ENCODE measurements at places on chromosomes 2 and 18. TPM values are rescaled to one million over a fixed set of nuclear protein-coding genes. Genes with fewer than 3 reads are reported as not detected.
A peak's percentile ranks its signal among the peaks of the same experiment; 100 is the strongest.

- no peak for DNase-seq
- no peak overlapping the region for H3K4me3 ChIP-seq
- no peaks in the 10 kb centered on the region for H3K27me3 ChIP-seq
Measured at GRCh38 chr2:168439536-168439935, 16.5 kb upstream of the CERS6 start.

BMP10 gene
- not detected for total RNA-seq

DNA sequence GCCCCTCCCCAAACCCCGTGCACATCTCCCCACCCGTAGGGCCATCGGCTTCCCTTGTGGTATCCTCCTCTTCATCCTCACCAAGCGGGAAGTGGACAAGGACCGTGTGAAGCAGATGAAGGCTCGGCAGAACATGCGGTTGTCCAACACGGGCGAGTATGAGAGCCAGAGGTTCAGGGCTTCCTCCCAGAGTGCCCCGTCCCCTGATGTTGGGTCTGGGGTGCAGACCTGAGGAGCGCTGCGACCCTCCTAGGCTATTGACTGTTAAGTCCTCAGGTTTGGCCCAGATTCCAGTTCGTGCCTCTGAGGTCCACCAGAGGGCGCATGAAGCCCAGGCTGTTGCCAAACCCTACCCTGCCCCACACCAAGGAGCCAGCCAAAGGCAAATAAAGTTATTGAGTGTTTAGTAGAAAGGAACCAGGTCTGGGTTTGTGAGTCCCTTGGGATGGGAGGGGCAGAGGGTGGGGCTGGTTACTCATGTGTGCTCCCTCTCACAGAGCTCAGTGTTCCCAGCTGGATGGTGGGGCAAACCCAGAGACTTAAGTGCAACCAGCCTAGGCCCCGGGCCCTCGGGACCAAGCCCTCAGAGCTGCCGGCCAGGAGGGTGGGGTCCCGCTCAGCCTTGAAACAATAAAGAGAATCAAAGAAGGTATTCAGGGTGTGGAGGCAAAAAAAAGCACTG lies 2.4 kb downstream of the PNKD start:
- peak; percentile 63 for DNase-seq
- H3K4me3 ChIP-seq, result no peak overlapping the region
- peaks cover 31% of the 10 kb centered on the region for H3K4me1 ChIP-seq

MYO7B gene
- not detected for total RNA-seq

GRCh38 chr2:207337234-207338219 lies 171.8 kb upstream of the KLF7 start:
- H3K36me3 ChIP-seq, result no peaks in the 10 kb centered on the region
- no peak overlapping the region for H3K4me3 ChIP-seq
- no peak overlapping the region for H3K27ac ChIP-seq
- H3K27me3 ChIP-seq, result no peaks in the 10 kb centered on the region
- H3K4me1 ChIP-seq, result no peaks in the 10 kb centered on the region

GRCh38 chr2:9877026-9877425 lies 33.8 kb downstream of the TAF1B start:
- H3K27ac ChIP-seq, result no peak overlapping the region
- no peak for DNase-seq
- H3K4me3 ChIP-seq, result no peak overlapping the region
- no peaks in the 10 kb centered on the region for H3K4me1 ChIP-seq

GRCh38 chr2:232225895-232226294 lies 152.7 kb upstream of the ALPP start:
- H3K27ac ChIP-seq, result no peak overlapping the region
- no peaks in the 10 kb centered on the region for H3K36me3 ChIP-seq
- no peak for DNase-seq
- no peaks in the 10 kb centered on the region for H3K27me3 ChIP-seq
- H3K4me3 ChIP-seq, result no peak overlapping the region

DNA sequence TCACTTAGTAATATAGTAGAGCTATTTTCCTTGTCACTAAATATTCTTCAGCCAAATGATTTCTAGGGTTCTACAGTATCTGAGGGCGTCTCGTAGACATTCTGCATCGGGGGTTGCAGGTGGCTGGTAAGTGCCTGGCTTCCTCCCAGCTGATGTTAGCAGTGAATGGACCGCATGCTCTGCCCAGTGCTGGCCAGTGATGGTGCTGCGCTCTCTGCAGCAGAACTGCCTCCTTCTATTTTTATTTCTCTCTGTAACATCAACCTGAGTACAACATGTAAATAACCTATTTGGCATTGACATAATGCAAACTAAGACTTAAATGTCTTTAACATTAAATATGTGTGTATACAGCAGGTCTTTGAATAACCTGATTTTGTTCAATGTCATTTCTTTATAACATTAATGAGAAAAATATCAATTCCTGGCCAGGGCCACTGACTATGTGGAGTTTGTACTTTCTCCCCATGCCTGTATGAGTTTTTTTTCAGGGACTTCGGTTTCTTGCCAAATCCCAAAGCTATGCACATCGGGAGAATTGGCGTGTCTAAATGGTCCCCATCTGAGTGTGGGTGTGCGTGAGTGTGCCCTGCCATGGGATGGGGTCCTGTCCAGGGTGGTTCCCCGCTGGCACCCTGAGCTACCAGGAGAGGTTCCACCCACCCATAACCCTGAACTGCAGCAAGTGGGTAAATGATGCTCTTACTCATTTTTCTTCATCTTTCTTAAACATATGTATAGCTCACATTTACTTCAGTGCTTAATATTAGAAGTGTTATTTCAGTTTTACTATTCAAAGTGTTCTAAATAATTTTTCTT lies 278.2 kb upstream of the EPAS1 start:
- H3K4me1 ChIP-seq, result no peaks in the 10 kb centered on the region
- DNase-seq, result no peak
- H3K27me3 ChIP-seq, result no peaks in the 10 kb centered on the region
- no peak overlapping the region for H3K4me3 ChIP-seq

- no peaks in the 10 kb centered on the region for H3K4me1 ChIP-seq
- H3K27ac ChIP-seq, result no peak overlapping the region
- no peak overlapping the region for H3K4me3 ChIP-seq
Measured at GRCh38 chr2:184367211-184367610, 231.1 kb upstream of the ZNF804A start.

GRCh38 chr2:172135446-172135845 lies 32.7 kb upstream of the DLX2 start:
- H3K4me3 ChIP-seq, result no peak overlapping the region
- no peaks in the 10 kb centered on the region for H3K27me3 ChIP-seq
- DNase-seq, result no peak
- H3K36me3 ChIP-seq, result no peaks in the 10 kb centered on the region
- no peaks in the 10 kb centered on the region for H3K4me1 ChIP-seq

DNA sequence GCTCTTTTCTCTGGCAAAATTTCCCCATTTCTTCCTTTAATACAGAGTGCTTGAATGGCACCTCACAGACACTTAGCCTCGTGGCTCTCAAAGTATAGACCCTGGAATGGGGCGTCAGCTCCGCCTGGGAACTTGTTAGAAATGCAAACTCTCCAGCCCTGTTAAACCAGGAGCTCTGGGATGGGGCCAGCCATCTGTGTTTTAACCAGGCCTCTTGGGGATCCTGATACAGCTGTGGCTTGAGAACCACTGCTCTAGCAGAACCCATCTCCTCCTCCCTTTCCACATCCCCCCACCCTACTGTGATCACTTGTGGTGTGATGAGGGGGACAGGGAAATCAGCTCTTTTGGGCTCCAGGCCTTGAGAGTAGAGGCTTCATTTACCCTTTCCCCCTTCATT lies 15.9 kb downstream of the LTBP1 start:
- no peak for DNase-seq
- H3K27ac ChIP-seq, result no peak overlapping the region
- H3K27me3 ChIP-seq, result no peaks in the 10 kb centered on the region
- no peaks in the 10 kb centered on the region for H3K4me1 ChIP-seq

DNA sequence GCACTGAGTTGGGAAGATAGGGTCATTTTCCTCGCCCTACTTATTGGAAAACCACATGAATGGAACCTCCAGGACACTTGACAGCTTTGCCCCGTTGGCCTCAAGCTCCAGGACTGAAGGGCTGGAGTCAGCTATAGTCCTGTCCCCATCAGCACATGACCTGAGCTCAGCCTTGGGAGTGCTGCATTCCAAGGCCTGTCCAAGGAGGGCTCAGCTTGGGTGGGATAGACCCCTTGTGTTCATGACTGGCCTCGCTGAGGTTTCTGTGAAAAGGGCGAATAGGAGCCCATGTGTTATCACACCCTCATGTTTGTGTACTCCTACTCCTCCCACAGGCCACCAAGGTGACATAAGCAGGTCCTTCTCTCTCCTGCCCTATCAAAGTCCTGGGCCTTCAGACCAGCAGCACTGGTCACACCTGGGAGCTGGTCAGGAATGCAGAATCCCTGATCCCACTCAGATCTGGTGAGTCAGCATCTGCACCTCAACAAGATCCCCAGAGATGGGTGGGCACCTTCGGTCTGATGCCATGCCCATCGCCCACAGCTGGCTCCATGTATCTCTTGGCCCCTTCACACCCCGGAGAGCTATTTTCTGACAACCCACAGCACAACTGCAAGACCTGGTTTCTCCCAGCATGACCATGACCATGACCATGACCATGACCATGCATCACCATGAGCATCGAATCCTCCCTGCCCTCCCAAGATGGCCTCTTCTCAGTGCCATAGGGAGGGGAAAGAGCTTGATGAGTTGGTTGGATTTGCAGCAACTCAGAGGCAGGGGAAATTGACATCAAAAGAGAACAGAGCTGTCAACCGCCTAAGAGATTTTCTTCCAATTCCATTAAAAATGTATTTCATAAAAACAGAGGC lies 83.0 kb upstream of the RAB6C start:
- DNase-seq, result no peak
- H3K4me3 ChIP-seq, result no peak overlapping the region
- H3K27ac ChIP-seq, result no peak overlapping the region
- H3K36me3 ChIP-seq, result no peaks in the 10 kb centered on the region
- H3K27me3 ChIP-seq, result no peaks in the 10 kb centered on the region
- no peaks in the 10 kb centered on the region for H3K4me1 ChIP-seq

MCM6 gene
- 175 TPM for total RNA-seq

GRCh38 chr2:127149384-127149783 lies 42.4 kb upstream of the BIN1 start:
- H3K27me3 ChIP-seq, result peaks cover 5% of the 10 kb centered on the region
- no peak overlapping the region for H3K4me3 ChIP-seq
- H3K36me3 ChIP-seq, result no peaks in the 10 kb centered on the region
- no peak overlapping the region for H3K27ac ChIP-seq
- H3K4me1 ChIP-seq, result no peaks in the 10 kb centered on the region

GALR1 gene
- total RNA-seq, result not detected

DNA sequence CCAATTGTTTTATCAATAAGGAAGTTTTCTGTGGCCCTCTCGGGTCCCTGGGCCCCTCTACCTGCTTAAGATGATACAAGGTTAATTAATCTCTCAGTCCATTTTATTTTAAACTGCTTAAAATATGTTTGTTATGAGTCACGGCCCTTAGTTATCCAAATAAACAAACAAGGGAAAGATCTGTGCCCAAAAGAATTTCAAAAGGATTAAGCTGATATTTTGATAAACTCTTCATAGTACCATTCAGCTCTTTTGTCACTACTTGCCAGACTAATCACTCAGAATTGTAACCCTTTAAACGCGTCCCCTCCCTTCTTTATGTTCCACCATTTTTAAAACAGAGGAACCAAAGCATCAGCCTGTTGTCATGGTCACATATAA lies 144.7 kb upstream of the STK17B start:
- no peaks in the 10 kb centered on the region for H3K4me1 ChIP-seq
- no peaks in the 10 kb centered on the region for H3K36me3 ChIP-seq
- H3K4me3 ChIP-seq, result no peak overlapping the region

- no peaks in the 10 kb centered on the region for H3K27me3 ChIP-seq
- H3K4me1 ChIP-seq, result no peaks in the 10 kb centered on the region
- no peaks in the 10 kb centered on the region for H3K36me3 ChIP-seq
- no peak for DNase-seq
- no peak overlapping the region for H3K4me3 ChIP-seq
Measured at GRCh38 chr2:25098670-25099486, 57.0 kb downstream of the EFR3B start.

- H3K36me3 ChIP-seq, result no peaks in the 10 kb centered on the region
- no peak for DNase-seq
- no peak overlapping the region for H3K27ac ChIP-seq
- H3K4me1 ChIP-seq, result no peaks in the 10 kb centered on the region
Measured at GRCh38 chr2:26627350-26628105, 13.6 kb downstream of the CIB4 start.

GRCh38 chr2:182081602-182082260 lies 96.1 kb downstream of the PPP1R1C start:
- no peaks in the 10 kb centered on the region for H3K36me3 ChIP-seq
- H3K27ac ChIP-seq, result no peak overlapping the region
- DNase-seq, result no peak

- no peak for DNase-seq
- no peaks in the 10 kb centered on the region for H3K27me3 ChIP-seq
- no peak overlapping the region for H3K4me3 ChIP-seq
- H3K36me3 ChIP-seq, result no peaks in the 10 kb centered on the region
- H3K4me1 ChIP-seq, result peaks cover 8% of the 10 kb centered on the region
Measured at GRCh38 chr2:71003966-71004755, 9.5 kb upstream of the TEX261 start.

GRCh38 chr2:1437537-1437936 lies 24.3 kb downstream of the TPO start:
- H3K27ac ChIP-seq, result no peak overlapping the region
- H3K4me1 ChIP-seq, result no peaks in the 10 kb centered on the region
- H3K27me3 ChIP-seq, result no peaks in the 10 kb centered on the region
- no peak overlapping the region for H3K4me3 ChIP-seq
- DNase-seq, result no peak

FBXO41 gene
- 25.6 TPM for total RNA-seq

PUS10 gene
- total RNA-seq, result 10.0 TPM

NCOA1 gene
- total RNA-seq, result 35.7 TPM

DNA sequence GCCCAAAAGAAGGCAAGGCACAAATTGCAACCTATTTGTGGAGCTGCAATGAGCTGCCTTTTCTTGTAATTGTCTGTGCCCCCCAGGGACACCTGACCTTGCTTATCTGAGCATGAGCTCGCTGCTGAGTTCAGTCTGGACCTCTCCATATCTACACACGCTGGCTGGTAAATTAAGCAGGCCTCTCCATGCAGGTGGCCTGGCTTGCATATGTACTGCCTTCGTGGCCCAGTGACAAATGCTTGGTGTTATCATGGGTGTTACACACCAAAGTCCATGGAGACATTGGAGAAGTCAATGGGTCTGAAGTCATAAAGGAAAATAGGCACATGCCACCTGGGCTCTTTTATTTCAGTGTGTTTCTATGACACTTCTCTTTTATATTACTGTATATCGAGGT lies 121.2 kb downstream of the IRS1 start:
- H3K4me1 ChIP-seq, result no peaks in the 10 kb centered on the region
- DNase-seq, result no peak
- H3K27me3 ChIP-seq, result no peaks in the 10 kb centered on the region
- no peak overlapping the region for H3K4me3 ChIP-seq

NFATC1 gene
- 45.9 TPM for total RNA-seq

DNA sequence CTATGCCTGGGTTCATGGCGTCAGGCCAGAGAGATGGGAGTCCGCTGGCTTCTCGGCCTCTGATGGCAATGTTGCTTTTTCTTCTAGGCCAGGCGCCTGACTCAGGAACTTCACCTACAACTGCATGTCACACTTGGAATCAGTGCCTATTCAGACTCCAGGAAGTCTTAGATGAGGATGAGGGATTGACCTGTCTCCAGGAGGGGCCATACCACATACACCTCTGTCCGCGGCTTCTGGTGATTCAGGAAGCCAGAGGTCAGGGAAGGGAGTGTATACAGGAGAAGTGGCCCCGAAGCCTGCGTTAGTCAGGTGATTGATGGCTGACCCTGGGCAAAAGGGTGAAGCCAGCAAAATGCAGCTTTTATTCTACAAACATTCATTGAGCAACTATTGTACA lies 109.1 kb upstream of the RMDN2 start:
- no peak for DNase-seq
- H3K4me3 ChIP-seq, result no peak overlapping the region
- no peaks in the 10 kb centered on the region for H3K4me1 ChIP-seq
- H3K27ac ChIP-seq, result no peak overlapping the region

TMEM87B gene
- total RNA-seq, result 16.8 TPM

Data from CD8-positive, alpha-beta memory T cell (primary cell).